Activated T-cell treated with anti-CD3 and anti-CD28 coated beads, Interleukin-2, amount 50 U/mL, for 72 hours (primary cell): ENCODE measurements at places on chromosomes 11 and 22. TPM values are rescaled to one million over a fixed set of nuclear protein-coding genes. Genes with fewer than 3 reads are reported as not detected.

DNA sequence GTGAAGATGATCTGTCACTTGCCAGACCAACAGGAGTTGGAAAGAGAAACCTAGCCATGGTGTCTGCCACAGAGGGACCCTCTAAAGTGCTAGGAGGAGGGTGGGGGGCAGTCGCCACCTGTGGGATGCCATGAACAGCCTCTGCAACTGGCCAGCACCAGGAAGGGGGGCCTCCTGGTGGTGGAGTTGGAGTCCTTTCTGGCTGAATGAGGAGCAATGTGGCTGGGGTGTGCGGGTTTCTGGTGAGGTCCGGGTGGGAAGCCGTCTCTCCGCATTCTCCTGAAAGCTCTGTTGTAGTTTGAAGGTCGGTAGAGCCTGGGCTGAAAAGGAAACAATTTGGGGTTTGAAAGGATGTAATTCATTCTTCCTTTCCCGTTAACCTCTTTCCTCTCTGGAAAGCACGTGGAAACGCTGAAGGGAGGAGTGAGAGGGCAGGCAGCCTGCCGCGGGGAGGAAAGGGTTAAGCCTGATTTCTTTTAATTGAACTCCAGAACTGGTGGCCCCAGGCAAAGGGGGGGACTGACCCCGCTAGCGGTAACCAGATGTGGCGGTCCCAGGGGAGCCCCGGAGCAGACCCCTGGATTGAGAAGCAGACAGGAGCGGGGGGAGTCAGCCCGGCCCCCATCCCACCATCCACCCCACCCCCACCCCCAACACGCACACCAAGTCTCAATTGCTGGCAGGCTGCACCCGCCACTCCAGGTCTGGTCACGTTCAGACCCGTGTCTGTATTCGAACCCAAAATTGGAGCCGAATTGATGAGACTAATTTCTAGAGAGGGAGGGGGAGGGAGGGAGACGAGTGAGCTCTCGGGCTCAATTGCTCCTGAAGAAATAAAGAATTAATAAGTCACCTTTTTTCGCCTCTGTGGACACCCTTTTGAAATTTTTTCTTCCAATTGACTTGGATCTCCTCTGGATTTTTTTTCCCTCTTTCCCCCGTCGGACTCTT, 1.8 kb upstream of the FLI1 start:
- DNase-seq, result no peak

DNA sequence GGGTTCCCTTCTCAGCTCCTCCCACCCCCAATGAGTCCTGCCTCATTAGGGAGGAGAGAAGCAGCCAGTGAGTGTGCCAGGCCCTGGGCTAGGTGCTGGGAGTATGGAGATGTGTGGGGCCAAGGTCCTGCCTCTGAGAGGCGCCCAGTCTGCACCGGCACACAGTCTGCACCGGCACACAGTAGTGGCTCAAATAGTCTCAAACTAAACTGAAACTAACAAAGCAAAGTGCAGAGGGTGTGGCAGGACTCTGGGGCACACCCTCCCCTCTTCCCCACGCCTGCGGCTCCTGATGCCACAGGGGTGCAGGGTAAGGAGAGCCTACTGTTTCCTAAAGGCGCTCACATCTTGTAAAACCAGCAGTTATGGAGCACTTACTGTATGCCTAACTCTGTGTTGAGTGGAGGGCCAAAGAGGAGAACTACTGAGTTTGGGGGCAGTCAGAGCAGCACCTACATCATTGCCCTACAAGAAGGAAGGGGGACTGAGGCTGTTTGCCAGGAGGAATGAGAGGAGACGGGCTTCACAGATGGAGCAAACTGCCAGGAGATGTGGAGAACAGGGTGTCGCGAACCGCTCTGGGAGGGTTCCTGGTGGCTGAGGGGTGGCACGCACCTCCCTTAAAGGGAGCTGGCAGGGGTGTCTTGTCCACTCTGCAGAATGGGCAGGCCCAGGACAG, 939 bp upstream of the SH3BP1 start:
- peak; percentile 33 for DNase-seq

DNA sequence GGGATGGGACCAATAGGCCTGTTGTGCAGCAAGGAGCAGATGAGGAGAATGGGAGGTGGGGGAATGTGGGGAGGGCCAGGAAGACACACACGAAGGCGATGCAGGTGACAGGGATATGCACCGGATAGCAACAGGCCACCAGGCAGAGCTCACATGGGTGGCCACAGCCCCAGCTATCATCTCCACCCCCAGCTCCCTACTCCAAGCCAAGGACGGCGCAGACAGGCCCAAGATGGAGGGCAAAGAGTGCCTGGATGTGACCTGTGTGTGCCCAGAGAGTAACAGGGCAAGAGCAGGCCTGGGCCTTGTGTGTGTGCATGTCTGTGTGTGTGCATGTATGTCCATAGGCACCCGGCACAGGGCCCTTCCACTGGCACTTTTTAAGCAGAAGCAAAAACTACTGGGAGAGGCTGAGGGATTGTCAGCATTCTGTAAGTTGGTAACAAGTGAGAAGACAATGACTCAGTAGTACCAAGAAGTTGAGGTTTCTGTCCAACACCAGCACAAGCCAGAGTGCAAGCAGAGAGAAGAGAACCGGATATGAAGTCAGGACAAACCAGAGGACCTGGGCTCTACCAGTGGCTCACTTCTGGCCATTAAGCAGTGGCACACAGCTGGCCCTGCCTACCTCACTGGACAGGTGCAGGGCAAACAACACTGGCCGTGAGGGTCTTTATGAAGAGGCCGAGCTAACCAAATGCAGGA, 36.4 kb downstream of the NRXN2 start:
- DNase-seq, result no peak

DNA sequence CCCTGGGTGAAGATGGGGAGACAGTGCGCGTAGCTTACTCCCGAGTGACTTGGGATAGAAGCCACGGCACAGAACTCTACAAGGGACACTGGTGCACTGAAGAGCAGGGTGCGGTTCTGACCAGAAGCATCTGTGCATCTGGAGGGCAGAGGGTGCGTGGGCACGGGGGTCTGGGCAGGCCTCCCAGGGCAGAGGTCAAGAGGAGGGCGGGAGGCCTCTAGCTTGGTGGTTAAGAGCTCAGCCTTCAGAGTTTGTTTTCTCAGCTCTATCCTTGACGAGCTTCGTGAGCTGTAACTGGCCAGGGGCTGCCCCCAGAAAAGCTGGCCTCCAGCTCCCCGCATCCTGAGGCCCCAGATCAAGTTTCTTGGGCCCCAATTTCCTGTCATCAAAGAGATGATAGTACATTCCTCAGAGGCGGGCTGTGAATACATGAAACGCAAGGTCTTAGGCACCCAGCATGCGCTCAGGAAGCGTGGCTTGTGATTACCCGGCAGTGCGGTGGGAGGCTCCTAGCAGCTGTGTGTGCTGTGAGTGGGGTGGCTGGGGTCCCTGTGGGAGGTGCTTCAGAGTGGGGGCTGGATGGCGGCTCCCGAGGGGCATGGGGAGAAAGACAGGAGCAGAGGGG, 6.0 kb upstream of the BID start:
- no peak for DNase-seq

- no peak for DNase-seq
Observed at GRCh38 chr11:106770489-106771085, 247.7 kb downstream of the GUCY1A2 start.

GRCh38 chr11:94149431-94150017, 20.9 kb downstream of the PANX1 start:
- DNase-seq, result no peak

- peak; percentile 47 for DNase-seq
Observed at GRCh38 chr11:396511-396947, 2.5 kb downstream of the PKP3 start.

DNA sequence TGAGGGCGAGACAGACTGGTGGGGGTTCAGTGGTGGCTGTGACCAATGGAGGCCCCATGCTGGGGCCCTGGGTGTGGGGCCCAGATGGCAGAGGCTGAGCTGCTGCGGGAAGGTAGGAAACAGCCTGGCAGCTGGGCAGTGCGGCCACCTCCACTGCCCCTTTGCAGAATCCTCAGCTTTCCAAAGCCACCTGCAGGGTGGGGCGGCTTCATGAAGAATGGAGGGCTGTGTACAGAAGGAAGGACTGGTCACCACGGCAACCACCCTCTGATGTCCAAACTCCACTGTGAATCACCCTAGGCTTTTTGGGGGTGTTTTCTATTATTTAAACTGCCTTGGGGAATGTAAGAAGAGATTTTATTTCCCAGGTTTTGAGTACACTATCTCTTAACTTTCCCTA, 166.3 kb upstream of the NAV2 start:
- DNase-seq, result no peak

DNA sequence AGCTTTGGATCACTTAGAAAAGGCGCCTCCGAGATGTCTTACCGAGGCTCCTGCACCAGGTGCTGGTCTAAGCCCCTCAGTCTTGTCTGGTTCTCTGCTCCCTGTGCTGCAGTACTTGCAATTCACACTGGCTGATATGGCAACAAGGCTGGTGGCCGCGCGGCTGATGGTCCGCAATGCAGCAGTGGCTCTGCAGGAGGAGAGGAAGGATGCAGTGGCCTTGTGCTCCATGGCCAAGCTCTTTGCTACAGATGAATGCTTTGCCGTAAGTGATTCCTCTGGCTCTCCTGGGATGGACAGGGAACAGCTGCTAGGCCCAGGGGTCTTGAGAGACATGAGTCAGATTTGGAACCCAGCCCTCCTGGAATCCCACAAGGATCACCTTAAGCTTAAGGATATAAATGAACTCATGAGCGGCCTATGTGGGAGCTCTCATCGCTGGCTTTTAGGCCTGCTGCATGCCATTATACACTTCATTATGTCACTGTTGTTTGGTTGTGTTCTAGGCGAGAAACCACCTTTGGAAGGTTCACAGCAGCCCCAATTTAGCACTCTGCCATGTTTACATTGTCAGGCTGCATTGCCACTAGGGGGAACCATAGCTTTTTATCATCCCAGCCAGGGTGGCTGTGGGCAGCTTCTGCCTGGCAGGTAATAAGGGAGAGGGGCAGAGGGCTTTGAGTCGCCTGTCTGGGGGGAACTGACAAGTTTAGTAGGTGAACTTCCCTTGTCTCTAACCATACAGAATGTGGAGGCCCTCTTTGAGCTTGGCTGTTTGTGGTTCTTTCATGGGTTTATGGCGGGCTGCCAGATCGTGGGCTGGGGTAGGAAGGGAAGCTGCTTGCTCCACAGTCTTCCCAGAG, 8.5 kb downstream of the ACAD8 start:
- DNase-seq, result peak; percentile 40

DNA sequence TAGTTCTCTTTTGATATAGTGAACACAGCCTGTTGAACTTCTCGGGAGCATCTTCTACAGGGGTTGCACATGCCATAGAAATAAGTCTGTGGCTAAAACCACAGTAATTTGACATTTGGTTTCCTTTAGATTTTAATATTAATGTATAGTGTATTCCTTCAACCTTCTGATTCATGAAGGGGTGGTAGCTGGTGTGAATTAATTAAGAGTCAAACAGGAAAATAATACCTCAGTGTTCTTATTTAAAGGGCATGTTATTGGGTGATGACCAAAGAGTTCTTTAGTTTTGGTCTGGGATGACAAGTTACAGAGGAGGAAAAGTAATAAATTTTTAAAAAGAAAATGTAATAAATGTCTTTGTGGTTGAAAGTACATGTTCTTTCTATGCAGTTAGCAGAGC, 86.8 kb downstream of the PDHX start:
- DNase-seq, result no peak

GRCh38 chr11:119445850-119446249, 22.9 kb upstream of the THY1 start:
- no peak for DNase-seq

DNA sequence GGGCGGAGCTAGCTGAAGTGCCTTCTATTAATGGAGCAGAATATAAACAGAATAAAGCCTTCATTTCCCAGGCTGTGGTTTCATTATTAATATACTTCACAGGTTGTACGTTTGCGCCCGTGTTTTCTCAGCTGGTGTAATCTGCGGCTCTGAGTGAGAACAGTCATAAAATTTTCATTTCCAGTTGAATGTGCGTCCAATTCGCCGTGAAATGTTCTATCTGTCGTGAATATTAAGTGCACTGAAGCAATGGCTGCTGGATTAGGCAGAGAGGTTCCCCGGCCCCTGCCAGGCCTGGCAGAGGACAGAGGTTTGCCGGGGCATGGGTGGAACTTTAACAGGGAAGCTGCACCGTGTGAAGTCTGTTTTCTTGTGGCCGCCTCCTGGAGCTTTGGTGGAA, 874.4 kb downstream of the NTM start:
- DNase-seq, result no peak

GRCh38 chr22:41429232-41429950, 17.2 kb downstream of the TOB2 start:
- no peak for DNase-seq

DNA sequence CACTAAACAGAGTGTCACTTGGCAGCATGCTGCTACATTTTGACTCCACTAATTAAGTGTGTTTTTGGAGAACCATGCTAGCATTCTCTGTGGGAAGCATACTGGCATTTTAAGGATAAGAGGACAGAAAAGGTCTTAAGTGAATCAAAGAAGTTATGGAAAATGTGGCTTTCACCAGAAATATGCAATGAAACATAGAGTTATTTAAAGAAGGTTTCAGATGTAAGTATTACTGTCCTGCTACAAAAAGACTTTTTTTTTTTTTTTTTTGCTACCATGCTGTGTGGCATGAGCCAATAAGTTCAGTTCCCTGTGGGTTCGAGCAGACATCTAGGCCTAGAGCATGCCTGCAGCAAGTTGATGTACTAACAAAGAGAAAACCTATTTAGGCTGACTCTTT, 187.6 kb downstream of the MSANTD4 start:
- DNase-seq, result no peak

DNA sequence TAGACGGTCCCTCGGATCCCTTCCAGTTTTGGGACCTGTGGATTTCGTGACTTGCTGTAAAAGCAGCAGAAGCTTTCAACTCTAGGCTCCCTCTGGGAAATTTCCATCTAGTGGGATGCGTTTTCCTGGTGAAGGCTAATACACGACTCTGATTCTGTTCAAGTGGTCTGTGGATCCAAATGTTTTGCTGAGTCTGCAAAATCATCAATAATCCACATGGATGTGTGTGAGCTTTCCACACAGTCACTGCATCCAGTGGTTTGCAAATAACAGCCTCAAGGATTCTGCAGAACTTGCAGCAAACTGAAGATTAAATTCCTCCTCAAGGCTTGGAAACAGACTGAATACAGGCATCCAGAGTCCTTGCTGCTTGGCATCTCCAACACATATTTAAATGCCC, 12.2 kb upstream of the DDB2 start:
- no peak for DNase-seq

GRCh38 chr11:133597236-133597635, 64.9 kb upstream of the OPCML start:
- no peak for DNase-seq

- DNase-seq, result no peak
Observed at GRCh38 chr11:75627906-75628668, 40.8 kb downstream of the MAP6 start.

KDELR3 gene
- 0.31 TPM for total RNA-seq

ANO1 gene
- not detected for total RNA-seq

TMPRSS5 gene
- total RNA-seq, result 1.3 TPM

PANX3 gene
- total RNA-seq, result not detected

CFAP300 gene
- not detected for total RNA-seq

CNGA4 gene
- 0.46 TPM for total RNA-seq

SORL1 gene
- total RNA-seq, result 66.3 TPM
